Trophoblast cell (in vitro differentiated cells and primary cell): ENCODE measurements at places on chromosomes 3 and 15.

GRCh38 chr3:196220587-196220986, 4.3 kb downstream of the SLC51A start:
- H3K4me1 ChIP-seq, result peaks cover 4% of the 10 kb centered on the region
- DNase-seq, result no peak
- no peak overlapping the region for H3K27ac ChIP-seq
- H3K36me3 ChIP-seq, result no peaks in the 10 kb centered on the region
- H3K4me3 ChIP-seq, result no peak overlapping the region

DNA sequence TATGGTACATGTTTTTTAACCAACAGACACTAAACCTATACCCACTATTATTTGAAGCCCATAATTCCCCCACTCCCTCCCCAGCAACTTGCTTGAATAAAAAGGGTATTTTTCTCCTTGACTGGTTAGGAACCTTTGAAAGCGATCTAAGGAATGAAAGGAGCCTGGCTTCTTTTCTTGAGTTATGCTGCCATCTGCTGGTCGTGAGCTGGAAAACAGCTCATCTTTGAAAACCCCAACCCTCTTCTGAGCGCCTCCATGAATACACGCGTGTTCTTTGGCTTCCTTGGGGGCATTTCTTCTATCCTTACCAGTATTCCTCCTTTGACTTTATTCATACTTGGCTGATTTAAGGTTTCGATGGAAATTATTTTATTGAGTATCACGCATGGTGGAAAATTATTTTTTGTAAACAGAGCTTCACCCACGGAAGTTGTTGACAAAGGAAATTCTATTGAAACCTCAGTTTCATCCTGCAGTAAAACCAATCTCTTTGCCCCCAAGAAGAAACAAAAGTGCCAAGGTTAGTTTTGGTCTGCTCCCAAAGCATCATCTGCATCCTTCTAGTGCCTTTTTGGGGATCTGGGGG, 171.6 kb downstream of the SV2B start:
- H3K36me3 ChIP-seq, result no peaks in the 10 kb centered on the region
- DNase-seq, result peak; percentile 49
- no peaks in the 10 kb centered on the region for H3K27me3 ChIP-seq
- H3K4me1 ChIP-seq, result no peaks in the 10 kb centered on the region

DNA sequence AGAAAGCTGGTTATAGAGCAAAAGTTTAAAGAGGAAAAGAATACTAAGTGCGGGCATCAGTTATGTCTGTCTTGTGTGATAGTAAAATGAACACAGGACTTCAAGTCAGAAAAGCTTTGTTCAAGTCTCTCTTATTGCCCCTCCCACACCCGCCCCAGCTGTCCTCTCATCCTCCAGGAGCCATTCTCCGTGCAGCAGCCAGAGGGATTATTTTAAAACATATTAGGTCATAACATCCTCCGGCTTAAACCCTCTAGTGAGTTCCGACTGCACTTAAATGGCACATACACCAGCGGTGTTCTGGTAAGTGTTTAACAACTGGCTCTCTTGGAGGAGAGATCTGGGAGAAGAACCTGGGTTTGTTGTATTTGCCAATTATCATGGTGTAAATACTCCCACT, 104.8 kb upstream of the TNFAIP8L3 start:
- H3K27me3 ChIP-seq, result no peaks in the 10 kb centered on the region
- H3K4me3 ChIP-seq, result no peak overlapping the region
- no peak for DNase-seq
- no peaks in the 10 kb centered on the region for H3K36me3 ChIP-seq
- H3K27ac ChIP-seq, result no peak overlapping the region

DNA sequence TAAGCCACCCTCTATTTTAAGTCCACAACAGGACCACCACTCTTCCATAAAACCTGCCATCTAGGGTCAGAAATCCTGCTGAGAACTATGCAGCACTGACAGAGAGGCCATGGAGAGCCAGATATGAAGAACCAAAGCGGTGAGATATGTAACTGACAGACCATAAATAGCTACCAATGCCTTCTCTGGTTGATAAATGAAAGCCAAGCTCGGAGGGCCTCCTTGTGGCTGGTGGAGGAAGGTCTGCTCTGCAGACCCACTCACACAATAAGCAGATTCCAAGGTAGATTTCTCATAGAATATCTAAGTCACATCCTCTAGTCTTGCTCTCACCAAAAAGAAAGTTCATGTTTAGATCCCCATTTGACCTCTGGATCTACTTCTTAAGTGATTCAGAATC, 38.9 kb downstream of the RYK start:
- H3K36me3 ChIP-seq, result peaks cover 3% of the 10 kb centered on the region
- peak; percentile 60 for DNase-seq
- no peak overlapping the region for H3K4me3 ChIP-seq
- no peak overlapping the region for H3K27ac ChIP-seq
- H3K27me3 ChIP-seq, result no peaks in the 10 kb centered on the region

GRCh38 chr3:197392961-197393360, 94.5 kb upstream of the DLG1 start:
- DNase-seq, result no peak
- no peak overlapping the region for H3K27ac ChIP-seq
- H3K4me3 ChIP-seq, result no peak overlapping the region
- H3K36me3 ChIP-seq, result no peaks in the 10 kb centered on the region

- peaks cover 9% of the 10 kb centered on the region for H3K4me1 ChIP-seq
- H3K27me3 ChIP-seq, result no peaks in the 10 kb centered on the region
- no peak overlapping the region for H3K4me3 ChIP-seq
- no peaks in the 10 kb centered on the region for H3K36me3 ChIP-seq
Observed at GRCh38 chr3:24686808-24687207, 192.2 kb upstream of the THRB start.

DNA sequence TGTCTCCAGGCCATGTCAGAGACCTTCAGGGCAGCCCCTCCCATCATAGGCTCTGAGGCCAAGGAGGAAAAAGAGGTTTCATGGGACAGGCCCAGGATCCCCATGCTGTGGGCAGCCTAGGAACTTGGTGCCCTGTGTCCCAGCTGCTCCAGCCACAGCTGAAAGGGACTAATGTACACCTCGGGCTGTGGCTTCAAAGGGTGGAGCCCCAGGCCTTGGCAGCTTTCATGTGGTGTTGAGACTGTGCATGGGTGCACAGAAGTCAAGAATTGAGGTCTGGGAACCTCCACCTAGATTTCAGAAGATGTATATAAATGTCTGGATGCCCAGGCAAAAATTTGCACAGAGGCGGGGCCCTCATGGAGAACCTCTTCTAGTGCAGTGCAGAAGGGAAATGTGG, 6.6 kb upstream of the SSR3 start:
- H3K27me3 ChIP-seq, result no peaks in the 10 kb centered on the region
- no peak for DNase-seq
- H3K36me3 ChIP-seq, result no peaks in the 10 kb centered on the region
- no peak overlapping the region for H3K4me3 ChIP-seq
- no peaks in the 10 kb centered on the region for H3K4me1 ChIP-seq

DNA sequence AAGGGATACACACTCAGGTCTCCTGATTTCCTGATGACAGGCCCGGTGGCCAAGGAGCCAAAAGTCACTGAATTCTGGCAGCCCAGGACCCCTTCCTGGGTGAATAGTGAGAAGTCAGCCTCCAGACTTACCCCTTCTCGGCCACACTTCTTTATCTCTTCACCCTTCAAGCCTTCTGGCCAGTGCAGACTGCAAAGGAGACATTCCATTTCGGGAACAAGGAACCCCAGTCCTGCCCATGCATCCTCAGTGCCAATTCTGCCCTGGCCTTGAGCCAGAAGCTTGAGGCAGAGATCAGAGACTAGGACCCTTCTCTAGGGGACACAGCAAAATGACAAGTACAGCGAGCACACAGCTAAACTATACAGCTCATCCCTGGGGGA, 28.8 kb downstream of the GRAMD2A start:
- peak overlapping the region; percentile 99 for H3K27ac ChIP-seq
- H3K4me1 ChIP-seq, result peaks cover 39% of the 10 kb centered on the region
- H3K4me3 ChIP-seq, result no peak overlapping the region
- no peaks in the 10 kb centered on the region for H3K27me3 ChIP-seq
- H3K36me3 ChIP-seq, result peaks cover 5% of the 10 kb centered on the region

DNA sequence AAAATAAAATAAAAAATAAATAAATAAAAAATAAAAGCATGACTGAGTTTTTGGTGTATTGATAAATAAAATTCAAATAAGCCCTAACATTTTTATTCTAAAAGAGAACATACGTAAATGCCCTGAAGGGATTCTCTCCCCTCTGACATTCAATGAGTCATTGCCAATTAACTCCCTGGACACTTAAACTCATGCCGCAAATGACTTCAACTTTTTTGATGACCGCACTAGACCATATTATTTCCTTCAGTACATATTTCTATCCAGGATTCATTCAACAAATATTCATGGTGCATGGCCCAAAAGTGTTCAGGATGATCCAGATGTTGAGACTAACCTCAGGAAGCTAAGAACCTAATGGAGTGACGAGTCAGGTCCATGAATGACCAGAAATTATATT, 195.9 kb upstream of the LRRN1 start:
- peak; percentile 71 for DNase-seq
- H3K36me3 ChIP-seq, result no peaks in the 10 kb centered on the region
- H3K4me1 ChIP-seq, result peaks cover 8% of the 10 kb centered on the region
- no peak overlapping the region for H3K27ac ChIP-seq

DNA sequence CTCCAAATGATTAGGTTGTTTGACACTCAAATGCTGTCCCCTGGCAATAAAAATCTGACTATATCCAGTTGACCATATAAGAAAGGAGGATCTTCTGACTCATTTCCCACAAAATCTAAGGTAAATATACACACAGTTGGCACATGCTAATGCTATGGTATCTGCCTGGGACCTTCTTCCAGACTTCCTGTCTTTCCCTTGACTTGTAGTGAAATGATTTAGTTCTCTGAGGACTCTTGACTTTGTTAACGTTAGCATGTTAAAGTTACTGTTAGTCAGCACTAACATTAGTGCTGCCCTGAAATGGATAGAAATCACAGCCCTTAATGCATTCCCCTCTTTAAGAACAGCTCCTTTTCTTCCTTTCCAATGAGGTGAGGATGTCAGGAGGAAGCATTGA, 124.3 kb upstream of the LSAMP start:
- H3K4me3 ChIP-seq, result no peak overlapping the region
- H3K27me3 ChIP-seq, result no peaks in the 10 kb centered on the region
- DNase-seq, result no peak
- H3K36me3 ChIP-seq, result no peaks in the 10 kb centered on the region
